ENCODE measurements at places on chromosomes 4 and X.

- DNase-seq = peak; percentile 41
Observed at GRCh38 chr4:21134994-21135393, 434.7 kb downstream of the PACRGL start.

- no peak for DNase-seq
Observed at GRCh38 chr4:6826781-6827508, 44.4 kb downstream of the KIAA0232 start.

- DNase-seq = no peak
Observed at GRCh38 chr4:5338531-5338930, 287.3 kb downstream of the STK32B start.

- peak; percentile 74 for DNase-seq
Observed at GRCh38 chr4:167826281-167826680, 266.1 kb upstream of the ANXA10 start.

DNA sequence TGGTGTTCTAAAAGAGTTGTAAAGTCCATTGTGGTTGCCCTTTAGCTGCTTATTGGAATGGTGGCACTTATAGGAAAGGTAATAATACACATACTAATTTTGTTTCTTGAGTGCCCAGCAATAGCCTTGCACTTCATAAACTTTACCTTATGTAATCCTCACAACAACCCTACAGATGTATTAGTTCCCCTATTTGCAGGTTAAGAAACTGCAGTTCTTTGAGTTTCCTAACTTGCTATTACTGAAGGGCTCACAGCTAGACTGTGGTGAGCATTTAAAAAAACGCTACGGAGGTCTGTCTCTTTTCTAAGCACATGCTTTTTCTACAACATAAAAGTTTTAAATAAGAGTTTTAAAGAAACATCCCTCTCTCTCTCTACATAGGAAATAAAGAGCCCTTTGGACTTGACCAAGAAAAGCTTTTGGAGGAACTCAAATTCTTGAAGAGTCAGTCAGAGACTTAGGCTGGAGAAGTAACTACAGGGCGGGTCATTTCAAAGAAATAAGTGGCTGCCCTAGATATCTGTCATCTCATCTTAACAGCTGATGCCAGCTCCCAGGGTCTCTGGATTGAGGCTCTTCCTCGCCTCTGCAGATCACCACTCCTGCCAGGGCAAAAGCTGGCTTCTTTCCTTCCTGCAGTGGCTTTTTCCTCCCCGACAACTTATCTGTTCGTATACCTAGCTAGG, 42.0 kb upstream of the FBXW7 start:
- no peak for DNase-seq

- peak; percentile 41 for DNase-seq
Observed at GRCh38 chr4:171954650-171955049, 141.4 kb downstream of the GALNTL6 start.

DNA sequence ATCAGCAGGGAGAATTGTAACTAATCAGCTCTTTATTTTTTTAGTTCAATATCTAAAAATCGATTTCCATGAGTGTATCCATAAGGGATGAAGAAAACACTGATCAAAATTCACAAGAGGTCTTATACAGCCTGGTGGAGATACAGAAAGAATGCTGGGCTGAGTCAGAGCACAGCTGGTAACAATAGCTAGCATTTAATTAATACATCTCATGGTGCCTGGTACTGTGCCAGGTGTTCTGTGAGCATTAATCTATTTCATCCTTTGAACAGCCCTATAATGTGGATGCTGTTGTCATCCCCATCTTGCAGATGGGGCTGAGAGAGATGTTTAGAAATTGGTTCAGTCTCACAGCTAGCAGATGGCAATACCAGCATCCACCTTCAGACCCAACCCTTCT, 250.9 kb upstream of the RPS6KA3 start:
- DNase-seq = no peak

- DNase-seq = peak; percentile 42
Observed at GRCh38 chrX:23900220-23900797, 7.4 kb downstream of the APOO start.

DNA sequence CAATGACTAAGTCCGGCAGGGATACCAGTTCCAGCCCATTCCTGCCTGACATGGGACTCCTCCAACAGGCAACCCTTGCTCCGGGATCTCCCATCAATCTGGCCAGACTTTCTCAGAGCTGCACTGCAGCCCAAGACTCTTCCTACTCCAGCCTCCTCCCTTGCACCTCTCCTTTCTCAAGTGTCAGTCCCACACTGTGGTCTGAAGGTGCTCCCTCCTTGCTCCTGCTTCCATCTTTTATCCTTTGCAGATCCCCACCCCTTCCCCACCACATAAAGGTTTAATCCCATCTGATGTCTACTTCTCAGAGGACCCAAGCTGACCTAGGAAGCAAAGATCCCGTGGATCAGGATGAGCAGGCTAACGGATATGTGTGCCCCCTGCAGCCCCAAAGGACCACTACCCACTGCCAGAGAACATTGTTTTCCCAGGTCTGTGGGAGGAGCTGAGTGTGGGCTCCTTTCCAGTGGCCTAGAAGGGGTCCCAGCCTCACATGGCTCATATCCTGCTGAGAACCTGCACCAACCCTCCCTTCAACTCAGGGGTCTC, 33.3 kb upstream of the XPNPEP2 start:
- no peak for DNase-seq

DNA sequence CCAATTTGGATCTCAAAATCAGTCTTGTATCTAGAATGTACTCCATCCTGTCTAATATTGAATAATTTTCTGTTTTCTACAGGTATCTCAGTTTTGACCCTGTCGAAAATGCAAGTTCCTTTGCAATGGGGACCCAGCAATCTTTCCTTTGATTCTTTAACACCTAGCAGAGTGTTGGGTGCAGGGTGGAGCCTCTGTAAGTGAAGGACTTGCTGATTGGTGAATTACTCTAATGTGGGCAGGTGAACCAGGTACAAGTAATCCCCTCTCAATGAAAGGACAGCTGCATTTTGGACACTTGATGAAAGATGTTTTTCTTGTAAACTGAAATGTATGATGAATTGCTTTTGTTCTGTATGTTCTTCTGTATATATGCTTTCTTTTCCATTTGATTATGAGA, 54.9 kb downstream of the NWD2 start:
- no peak for DNase-seq

GRCh38 chr4:138311771-138312535, 69.8 kb upstream of the SLC7A11 start:
- no peak for DNase-seq

- DNase-seq = no peak
Observed at GRCh38 chr4:145552181-145552822, 66.9 kb upstream of the MMAA start.

GRCh38 chrX:88355252-88355651, 391.8 kb upstream of the CPXCR1 start:
- no peak for DNase-seq

GRCh38 chr4:102734591-102735385, 26.0 kb downstream of the MANBA start:
- peak; percentile 35 for DNase-seq

GRCh38 chrX:106927023-106927422, 6.8 kb downstream of the CLDN2 start:
- peak; percentile 5 for DNase-seq

GRCh38 chr4:138761638-138762220, 253.9 kb upstream of the NOCT start:
- DNase-seq = no peak

- DNase-seq = peak; percentile 97
Observed at GRCh38 chr4:122666527-122667245, 45.8 kb upstream of the IL21 start.

DNA sequence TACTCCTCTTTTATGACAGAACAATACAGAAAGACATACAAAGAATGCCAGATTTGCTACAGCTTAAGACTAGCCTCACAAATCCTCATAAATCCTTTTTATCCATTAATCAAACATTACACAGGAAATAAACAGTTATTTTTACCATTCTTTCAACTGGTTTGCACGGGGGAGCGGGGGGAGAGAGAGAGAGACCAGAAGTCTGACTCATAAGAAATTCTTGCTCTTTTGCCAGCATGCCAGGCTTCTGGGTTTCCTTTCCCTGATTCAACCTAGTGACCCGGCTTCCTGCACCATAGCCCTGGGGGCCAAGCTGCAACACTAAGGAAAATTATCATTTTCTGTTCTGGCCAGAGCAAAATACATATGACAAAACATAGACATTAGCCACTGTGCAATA, 6.8 kb upstream of the RRAGB start:
- DNase-seq = peak; percentile 70

GRCh38 chrX:6021316-6022091, 207.2 kb downstream of the NLGN4X start:
- peak; percentile 51 for DNase-seq

GRCh38 chr4:112731715-112732114, 94.8 kb downstream of the LARP7 start:
- DNase-seq = no peak

- DNase-seq = no peak
Observed at GRCh38 chr4:48300004-48300403, 30.4 kb upstream of the TEC start.

DNA sequence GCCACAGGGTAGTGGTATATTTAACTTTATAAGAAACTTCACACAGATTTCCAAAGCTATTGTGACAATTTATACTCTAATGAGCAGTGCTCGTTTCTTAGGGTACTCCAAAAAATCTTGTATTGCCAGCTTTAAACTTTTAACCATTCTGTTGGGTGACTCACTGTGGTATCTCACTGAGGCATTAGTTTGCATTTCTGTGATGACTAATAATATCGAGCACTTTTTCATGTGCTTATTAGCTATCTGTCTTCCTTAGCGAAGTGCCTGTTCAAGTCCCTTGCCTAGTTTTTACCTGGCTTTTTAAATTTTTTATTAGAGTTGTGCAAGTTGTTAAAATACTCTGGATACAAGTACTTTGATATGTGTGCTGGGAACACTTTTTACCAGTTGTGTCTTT, 5.5 kb downstream of the PNMA3 start:
- peak; percentile 69 for DNase-seq

GRCh38 chr4:104915373-104915772, 231.3 kb upstream of the TET2 start:
- DNase-seq = no peak

- DNase-seq = peak; percentile 86
Observed at GRCh38 chr4:37452952-37453280, 208.4 kb downstream of the NWD2 start.

DNA sequence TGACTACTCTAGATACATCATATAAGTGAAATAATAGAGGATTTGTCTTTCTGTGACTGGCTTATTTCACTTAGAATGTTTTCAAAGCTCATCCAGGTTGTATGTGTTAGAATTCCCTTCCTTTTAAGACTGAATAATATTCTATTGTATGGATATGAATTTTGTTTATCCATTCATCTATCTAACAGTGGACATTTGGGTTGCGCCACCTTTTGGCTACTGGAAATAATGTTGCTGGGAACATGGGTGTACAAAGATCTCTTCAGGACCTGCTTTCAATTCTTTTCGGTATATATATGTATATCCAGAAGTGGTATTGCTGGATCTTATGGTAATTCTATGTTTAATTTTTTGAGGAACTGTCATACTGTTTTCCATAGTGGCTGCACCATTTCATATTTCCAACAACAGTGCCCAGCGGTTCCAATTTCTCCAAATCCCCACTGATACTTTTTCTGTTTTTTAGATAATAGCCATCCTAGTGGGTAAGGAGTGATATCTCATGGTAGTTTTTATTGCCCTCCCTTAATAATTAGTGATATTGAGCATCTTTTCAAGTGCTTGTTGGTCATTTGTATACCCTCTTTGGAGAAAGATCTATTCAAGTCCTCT, 3.4 kb upstream of the SCD5 start:
- peak; percentile 56 for DNase-seq

DNA sequence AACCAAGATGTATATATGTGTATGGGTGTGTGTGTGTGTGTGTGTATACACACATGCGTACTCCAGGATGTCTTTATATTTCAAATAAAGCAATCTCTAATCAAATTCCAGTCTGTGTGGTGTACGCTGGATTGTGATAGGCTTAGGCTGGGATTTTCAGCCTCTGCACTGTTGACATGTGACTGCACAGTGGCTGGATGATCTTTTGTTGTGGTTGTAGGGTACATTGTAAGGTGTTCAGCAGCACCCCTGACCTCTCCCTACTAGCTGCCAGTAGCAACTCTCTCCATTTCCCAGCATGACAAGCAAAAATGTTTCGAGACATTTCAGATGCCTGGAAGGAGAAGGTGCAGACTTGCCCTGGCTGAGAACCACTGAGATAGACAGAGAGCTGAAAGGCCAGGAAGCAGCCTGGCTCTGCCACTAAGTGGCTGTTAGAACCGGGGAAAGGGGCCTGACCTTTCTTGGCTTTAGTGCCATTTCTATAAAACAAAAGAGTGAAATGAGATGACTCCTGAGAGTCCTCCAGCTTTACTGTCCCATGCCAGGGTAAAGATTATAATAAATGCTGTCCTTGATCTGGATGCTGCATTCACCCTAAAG, 10.5 kb downstream of the PGM2 start:
- DNase-seq = no peak

- DNase-seq = no peak
Observed at GRCh38 chrX:47068214-47068613, 10.0 kb upstream of the RGN start.

DNA sequence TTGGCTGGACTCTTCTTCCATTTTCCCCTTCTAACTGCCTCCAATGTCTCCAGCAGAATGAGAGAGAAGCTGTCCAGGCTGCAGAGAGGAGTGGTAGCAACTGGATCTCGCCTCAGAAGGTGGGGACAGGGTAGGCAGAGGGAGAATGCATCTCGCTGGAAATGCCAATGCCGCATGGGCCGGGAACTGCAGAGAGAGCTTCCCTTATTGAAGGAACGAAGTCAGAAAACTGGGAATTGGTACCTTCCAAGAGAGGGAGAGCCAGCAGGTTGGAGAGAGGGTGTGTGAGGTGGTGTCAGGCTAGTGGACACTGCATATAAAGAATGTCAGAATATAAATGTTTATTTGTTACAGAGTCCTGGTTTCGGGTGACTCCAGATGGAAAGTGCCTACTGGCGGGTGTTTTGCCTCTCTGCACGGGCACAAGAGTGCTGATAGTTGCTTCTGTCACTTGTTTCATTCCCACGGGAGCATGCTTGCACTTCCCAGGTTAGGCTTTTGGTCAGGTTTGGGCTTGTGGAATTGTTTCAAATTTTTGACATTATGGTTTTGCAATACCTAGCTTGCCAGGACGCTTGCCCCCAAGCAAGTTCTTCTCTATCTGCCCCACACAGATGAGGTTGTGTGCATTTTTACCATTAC, 156.8 kb upstream of the STS start:
- peak; percentile 32 for DNase-seq

DNA sequence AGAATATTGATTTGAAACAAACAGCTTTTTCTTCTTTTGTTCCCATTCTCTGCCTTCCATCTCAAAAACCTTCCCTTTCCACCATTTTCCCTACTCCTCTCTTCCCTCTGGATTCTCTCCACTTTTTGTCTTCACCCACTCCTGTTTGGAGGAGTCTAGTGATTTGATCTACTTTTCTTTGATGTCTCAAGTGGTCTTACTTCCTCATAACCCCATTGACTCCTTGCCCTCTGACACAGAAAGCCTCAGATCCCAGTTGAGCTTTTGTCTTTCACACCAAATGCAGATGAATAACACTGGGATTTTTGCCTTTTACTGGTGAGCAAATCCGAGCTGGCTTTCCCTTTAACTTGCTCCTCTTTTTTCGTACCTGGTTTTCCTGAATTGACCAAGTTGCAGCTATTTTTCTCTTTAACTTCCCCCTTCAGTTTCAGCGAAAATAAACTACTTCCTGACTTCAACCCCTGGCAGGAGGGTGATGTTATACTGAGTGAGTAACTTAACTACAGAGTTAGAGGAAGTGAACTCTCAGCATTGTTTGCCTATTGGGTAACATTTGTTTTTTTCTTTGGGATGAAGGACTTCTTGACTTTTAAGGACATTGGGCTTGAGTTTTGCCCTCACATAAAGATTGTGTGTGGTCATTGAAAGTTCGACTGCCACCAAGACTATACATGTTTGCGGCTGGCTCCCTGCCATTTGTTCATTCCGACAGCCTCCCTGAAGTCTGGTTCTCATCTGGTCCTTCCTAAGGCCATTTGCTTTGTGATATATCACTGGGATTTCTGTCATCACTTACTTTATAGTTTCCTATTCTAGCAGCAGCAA, 392.8 kb upstream of the NR3C2 start:
- peak; percentile 95 for DNase-seq

All from bronchial epithelial cell (primary cell).